ENCODE measurements at places on chromosomes 2 and 18.

DNA sequence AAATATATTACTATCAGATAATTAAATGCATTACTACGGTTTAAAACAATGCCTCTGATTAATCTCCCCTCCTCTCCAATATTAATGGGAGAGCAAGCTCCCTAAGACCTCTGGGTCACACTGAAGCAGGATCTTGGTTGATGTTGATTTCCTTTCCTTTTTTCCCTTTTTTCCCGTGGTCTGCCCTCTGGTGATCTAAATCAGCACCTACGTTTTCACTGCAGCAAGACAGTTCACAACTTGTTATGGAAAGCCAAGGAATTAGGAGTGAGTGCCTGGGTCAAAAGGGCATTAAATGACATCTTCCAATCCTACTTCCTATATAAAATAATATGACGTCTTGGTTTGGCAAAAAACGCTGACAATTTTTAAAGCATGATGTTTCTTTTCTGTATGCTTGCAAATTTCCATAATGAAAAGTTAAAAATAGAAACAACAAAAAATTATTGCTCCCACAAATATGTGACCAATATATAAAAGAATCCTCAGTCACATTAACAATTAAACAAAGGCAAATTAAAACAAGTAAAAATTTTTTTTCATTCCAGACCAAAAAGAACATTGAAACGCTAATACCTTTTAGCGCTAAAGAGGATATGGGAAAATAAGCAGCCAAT lies 7.9 kb upstream of the CFAP36 start:
- peak; percentile 7 for DNase-seq

DNA sequence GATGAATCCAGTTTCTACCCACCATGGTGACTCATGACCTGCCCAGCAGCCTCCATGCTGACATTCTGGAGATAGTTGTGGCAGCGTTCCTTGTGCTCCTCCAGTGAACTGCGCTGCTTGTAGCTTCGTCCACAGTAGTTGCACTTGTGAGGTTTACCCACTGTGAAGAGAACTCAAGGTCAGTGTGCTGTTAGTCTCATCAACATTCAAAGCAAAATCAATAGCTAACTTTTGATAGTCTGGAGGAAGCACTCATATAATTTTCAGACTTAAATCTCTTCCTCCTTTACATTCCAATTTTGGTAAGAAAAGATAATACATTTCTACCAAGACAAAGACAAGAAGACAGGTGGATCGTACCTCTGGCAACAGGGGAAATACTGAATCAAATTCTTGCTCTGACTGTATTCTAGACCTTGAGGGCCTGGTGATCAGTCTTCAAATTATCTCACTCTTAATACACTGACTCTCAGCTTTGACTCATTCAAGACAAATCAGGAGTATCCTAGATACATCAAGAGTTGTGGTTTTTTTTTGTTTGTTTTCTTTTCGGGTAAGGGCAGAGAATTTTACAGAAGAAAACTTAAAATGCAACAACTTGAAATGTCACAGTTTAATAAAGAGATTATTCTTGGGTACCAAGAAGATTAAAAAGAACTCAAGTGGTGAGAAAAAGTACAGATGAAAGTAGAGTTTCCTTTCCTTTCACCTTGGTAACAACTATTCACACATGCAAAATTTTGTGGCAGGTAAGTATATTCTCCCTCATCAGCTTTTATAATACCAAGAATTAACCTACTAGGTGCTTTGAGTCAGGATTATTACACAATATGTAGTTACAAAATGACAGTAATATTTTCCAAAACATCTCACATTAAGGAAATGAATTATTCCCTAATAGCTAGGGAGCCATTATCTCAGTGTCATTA lies 129.2 kb downstream of the IKZF2 start:
- no peak for DNase-seq

DNA sequence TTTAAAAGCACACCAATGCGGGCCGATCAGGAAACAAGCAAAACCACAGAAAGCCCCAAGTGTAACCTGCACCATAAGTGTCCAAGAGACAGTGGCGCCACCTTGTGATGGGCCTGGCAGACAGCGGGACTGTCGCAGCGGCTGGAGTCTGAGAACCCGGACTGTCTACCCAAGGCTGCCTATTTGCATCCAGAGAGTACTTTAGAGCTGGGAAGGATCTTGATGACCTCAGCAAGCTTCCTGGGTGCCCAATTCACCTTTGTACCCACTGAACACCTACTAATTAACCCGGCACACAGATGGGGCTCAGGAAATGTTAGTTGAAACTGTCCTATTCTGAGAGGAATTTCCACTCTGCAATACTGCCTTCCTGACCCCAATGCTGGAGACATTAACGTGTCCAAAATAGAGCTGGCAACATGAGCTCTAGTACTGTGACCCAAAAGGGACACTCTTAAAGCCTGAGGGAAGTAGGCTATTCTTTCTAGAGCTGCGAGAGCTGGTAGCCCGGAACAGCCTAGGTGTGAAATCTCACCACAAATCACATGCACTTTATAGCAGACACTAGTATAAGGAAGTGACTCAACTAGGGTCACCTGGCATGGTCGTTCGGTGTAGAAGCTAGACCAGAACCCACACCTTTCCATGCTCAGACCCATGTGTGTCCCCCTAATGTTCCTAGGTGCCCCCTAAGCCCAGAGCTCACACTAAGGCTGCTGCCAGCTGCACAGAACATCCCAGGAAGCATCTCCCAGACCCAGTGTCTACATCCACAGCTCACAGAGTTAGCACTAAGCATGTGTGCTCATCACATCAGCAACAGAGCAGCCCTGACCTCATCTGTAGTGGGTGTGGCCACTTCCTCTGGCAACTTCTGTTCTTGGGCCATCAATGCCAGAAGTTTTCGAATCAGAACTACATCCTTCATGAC lies 25.4 kb downstream of the POLR1A start:
- DNase-seq, result peak; percentile 44

DNA sequence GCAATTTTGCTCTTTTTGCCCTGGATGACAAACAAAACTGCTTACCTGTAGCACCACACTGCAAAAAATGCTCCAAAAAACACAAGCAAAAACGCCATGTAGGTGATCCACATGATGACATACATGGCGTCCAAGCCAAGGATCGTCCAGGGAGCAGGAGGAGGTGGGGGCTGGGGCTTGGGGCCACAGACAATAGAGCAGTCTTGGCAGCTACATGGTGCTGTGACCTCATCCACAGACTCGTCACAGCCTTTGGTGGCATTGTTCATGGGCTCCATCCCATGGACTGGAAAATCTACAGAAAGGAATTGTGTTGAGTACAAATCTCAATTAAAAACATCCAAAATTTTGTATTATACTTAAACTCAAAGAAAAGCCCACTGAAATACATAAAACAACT lies 26.1 kb downstream of the NPC1 start:
- DNase-seq, result no peak

GRCh38 chr2:43312755-43313641 lies 86.6 kb upstream of the ZFP36L2 start:
- DNase-seq, result peak; percentile 24

DNA sequence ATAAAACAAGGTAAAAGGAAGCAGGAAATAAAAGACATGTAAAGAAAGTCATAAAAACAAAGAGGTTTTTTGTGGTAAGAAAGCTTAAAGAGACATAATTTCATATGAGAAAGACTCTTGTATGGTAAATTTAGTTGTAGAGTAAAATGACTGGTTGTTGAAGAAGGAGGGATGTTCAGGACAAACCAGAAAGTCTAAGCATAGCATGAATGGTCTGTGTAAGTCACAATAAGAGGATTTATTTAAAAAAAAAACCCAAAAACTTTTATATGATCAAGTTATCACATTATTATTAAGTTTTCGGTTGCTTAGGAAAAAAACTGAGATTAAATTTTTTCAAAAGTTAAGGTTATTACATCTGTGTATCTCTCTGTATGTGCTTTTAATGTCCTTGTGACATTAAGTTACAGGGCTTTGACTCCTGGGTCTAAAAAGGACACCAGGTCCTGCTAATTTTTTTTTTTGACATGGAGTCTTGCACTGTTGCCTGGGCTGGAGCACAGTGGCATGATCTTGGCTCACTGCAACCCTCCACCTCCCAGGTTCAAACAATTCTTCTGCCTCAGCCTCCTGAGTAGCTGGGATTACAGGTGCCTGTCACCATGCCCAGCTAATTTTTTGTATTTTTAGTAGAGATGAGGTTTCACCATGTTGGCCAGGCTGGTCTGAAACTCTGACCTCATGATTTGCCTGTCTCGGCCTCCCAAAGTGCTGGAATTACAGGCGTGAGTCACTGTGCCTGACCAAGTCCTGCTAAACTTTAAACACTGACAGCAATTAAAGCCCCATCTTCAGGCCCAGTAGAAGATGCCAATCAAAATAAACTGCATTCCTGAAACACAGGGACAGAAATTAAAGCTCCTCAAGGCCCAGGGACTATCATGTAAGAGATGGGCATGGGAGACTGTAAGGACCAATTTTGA lies 14.2 kb upstream of the OXER1 start:
- DNase-seq, result no peak

- no peak for DNase-seq
Measured at GRCh38 chr2:136736236-136736635, 29.1 kb upstream of the THSD7B start.

- no peak for DNase-seq
Measured at GRCh38 chr2:131493199-131493968, 1.2 kb upstream of the MZT2A start.

DNA sequence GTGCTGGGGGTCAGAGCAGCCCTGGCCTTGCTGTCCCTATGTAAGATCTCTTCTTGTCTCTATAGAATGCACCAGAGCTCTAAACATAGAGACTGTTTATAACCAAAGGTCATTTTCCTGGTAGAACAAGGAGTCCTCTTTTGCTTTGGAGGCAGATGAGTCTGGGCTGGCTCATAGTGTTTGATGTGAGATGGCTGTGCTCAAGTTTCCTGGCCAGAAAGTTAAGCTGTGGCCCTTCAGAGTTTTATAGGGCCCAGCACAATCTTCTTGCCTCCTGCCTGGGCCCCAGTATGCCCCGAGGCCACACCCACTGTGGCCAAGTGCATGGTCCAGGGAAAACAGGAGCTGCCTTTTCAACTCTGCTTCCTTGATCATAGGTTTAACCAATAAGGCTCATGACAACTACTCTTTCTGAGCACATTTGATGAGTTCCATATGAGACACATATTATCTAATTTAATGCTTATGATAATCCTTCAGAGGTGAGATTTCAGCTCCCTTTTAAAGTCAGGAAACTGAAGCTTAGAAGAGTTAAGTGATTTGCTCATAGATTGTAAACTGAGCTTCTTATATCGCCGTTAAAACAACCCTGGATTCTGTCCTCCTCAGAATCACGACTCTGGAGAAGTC lies 66.3 kb downstream of the MYCN start:
- DNase-seq, result no peak

- DNase-seq, result no peak
Measured at GRCh38 chr2:40964509-40965250, 512.8 kb upstream of the SLC8A1 start.

GRCh38 chr18:62730941-62731340 lies 15.6 kb downstream of the PHLPP1 start:
- no peak for DNase-seq

DNA sequence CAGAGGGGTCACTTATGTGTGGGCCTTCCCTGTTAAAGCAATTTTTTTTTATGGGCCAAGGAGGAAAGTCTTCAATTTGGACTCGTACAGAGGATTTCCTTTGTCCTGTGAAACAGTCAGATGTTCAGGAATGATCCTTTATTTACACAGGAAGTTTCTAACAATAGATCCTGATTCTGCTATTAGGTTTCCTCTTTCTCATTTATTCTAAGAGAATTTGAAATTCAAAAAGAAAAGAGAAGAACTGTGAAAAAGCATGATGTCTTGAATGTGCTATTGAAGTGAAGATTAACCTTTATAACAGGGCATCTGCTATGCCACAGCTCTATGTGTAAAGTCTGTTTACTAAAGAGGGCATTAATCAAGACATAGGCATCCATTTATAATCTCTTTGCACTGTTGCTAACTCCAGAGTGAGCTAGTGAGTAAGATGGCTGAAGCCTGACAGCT lies 105.3 kb upstream of the FAM98A start:
- DNase-seq, result no peak

DNA sequence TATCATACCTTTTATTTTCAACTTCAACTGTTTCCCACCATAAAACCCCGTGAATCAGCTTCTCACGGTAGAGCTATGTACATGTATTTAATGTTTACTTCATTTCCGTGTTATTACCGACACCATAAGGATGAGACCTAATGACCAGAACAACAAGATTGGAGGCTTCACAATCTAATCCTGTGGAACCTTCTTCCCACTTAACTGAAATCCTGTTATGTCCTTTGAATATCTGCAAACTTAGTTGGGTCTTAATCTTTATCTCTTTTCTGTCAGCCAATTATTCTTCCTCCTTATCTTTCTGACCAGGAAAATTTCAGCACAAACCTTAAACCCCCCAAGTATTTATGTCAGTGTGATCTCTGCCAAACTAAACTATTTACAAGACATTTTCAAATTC lies 214.4 kb downstream of the TMX3 start:
- no peak for DNase-seq

DNA sequence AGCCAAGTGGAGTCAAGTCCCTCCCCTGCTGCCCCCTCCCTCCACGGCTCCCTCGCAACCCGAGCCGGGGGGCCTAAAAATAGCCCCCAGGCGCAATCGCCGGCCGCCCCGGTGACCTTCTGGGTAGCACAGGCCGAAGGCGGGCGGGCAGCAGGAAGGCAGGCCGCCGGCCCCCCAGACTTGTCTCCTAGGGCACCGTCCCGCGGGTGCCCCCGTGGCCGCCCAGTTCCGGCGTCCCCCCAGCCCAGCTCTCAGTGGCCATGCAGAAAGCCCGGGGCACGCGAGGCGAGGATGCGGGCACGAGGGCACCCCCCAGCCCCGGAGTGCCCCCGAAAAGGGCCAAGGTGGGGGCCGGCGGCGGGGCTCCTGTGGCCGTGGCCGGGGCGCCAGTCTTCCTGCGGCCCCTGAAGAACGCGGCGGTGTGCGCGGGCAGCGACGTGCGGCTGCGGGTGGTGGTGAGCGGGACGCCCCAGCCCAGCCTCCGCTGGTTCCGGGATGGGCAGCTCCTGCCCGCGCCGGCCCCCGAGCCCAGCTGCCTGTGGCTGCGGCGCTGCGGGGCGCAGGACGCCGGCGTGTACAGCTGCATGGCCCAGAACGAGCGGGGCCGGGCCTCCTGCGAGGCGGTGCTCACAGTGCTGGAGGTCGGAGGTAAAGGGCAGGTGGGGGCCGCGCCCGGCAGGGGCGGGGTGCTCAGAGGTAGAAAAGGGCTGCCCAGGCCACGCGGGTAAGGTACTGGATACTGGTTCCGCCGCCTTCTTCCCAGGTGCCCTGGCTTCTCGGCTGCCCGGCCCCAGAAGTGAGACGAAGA lies at the start of gene SPEG:
SPEG (plus strand) TSS at position 126 of the 808 bp plus-strand sequence; CDS start at position 261, 135 bp downstream.
- DNase-seq, result no peak

DNA sequence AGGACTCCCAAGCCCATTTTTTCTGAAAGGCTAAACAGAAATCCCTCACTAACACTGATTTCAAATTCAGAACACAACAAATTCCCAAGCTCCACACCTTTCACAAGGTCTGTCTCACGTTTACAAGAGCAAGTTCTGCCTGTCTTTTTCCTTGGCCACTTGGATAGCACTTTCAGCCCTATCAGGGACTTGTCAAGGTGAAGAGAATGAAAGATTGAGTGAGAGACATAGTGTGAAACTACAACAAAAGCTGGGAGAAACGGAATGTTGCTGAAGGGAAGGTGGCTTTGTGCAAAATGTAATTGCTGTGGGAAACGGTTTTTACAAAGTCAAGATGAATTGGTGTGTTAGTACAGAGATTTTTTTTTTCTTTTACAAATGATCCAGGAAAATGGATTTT lies 89.4 kb upstream of the GATA6 start:
- DNase-seq, result no peak

- peak; percentile 29 for DNase-seq
Measured at GRCh38 chr2:26401739-26402541, at the start of gene DRC1. Gene DRC1, plus strand, starts transcription at chr2:26401920. Its CDS starts 70 bp downstream, at chr2:26401990.

Data from NCI-H2029 treated with DMSO at 0.1 percent for 48 hours (cell line).